AG09309 (cell line): ENCODE measurements at places on chromosomes 3 and 15.

GRCh38 chr3:52268036-52268435, 10.4 kb downstream of the WDR82 start:
- DNase-seq: no peak

- no peak for DNase-seq
Measured at GRCh38 chr15:35522061-35522460, 23.9 kb downstream of the DPH6 start.

GRCh38 chr3:13657660-13658435, 108.9 kb downstream of the FBLN2 start:
- DNase-seq: no peak

DNA sequence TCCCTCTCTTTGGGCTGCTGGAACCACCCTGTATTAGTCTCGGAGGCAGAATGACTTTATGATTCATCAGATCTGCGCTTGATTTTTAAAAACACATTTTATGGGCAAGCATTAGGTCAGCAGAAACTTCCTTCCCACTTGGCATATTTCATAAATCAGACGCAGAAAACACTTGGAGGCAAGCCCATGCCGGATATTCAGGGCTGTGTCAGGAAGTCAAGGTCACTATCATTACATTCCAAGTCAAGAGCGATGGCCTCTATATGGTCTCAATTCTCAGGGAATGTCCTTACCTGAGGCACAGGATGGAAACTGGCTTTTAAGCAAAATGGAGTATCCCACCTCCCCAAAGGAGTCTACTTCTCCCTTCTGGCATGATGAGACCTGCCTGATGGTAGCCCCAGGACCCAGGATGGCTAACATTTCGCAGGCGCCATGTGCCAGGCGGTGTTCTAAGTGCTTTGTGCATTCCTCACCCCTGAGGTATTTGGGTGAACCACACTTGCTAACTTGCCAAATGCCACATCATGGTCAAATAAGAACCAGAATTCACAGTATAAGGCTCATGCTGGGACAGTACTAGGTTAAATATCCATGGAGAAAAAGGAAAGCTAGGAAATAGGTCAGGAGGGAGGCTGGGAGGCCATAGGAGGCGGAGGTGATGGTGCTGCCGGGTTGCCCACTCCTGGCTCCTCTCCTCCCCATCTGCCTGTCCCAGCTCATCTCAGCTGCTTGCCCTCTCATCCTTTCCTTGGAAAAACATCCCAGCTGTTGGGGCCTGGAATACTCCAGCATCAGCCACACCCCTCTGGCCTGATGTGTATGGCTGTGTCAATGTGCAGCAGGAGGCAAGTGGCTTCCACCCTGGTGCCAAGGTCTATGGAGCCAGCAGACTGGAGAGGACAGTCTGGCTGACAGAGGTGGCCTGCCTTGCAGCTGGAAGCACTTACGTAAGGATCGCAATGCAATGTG, 18.8 kb downstream of the BCL2L10 start:
- peak; percentile 82 for DNase-seq

DNA sequence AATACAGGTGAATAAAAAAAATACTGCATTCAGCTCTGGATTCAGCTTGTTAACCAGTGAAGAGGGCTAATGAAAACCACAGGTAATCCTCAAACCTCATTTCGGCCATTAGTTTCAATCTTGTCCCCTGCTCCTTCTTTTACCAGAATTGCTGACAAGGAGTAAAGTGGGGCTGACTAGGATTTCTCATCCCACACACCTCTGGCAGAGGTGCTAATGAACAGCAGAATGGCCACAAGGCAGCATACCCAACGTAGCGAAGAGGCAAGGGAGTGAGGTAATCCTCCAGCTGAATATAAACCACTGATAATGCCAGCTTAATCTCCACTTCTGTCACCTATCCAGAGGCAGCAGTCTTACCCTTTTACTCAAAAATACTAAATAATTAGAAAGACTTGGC, 248.8 kb upstream of the CDIN1 start:
- no peak for DNase-seq

- no peak for DNase-seq
Measured at GRCh38 chr15:33907326-33907725, 61.0 kb upstream of the CHRM5 start.

DNA sequence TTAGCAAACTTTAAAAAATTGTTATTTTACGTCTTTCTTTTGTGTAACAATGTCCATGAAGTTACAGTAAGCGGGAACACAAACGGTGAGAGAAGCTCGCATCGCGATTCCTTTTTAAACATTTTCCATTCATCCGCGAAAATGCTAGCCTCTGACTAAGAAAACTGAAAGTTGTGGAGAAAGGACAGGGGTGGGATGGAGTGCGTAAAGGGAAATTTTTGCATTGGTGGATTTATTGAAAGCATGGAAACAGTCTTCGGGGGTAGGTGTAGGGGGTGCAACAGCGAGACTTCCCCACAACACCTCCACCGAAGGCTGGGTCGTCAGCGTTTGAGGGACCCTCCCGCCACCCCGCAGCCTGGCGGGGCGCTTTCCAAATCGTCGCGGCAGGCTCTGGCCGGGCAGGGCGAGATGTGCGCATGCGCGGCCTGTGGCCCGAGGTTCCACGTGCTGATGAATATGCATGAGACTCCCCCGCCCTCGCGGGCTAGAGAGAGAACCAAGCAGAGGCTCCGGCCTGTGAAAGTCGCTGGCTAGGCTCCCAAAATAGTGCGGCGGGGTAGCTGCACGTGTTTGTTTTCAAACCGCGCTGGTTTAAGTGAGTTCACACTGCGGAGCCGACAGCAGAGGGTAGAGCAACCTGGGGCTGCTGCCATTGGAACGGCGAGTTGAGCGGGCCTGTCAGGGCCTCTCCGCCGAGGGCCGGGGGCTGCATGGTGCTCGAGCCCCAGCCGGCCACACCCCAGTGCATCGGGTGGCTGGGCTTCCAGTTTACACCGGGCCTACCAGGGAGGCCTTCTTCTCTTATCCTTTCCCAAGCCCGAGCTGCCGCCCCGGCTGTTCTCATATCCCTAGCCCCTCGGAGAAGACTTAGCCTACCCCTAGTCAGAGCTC, 9.9 kb downstream of the ZIC1 start:
- DNase-seq: no peak

- DNase-seq: no peak
Measured at GRCh38 chr15:95160316-95160715, 929.0 kb downstream of the MCTP2 start.

GRCh38 chr15:74130155-74130848, at the start of gene ISLR2:
Gene ISLR2 (plus strand): TSS chr15:74130586. CDS start chr15:74132755, 2,169 bp downstream.
- DNase-seq: no peak

DNA sequence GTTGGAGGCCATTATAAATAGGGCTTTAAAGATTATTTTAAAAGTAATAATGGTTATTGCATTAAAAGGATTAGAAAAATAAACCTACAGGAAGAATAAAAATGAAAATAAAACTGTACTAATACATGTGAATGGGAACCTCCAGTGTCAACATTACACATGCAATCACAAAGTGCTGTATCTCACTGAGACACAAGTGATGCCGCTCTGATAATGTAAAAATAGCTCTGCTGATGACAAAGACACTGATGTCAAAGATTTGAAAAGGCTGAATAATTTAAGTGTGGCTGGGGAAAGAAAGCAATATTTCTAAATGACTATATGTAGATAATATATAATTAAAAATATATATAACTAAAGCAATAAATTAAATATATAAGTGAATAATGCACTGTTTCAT, 129.1 kb upstream of the RAP2B start:
- DNase-seq: no peak
